ENCODE measurements at places on chromosomes 12 and 14.

DNA sequence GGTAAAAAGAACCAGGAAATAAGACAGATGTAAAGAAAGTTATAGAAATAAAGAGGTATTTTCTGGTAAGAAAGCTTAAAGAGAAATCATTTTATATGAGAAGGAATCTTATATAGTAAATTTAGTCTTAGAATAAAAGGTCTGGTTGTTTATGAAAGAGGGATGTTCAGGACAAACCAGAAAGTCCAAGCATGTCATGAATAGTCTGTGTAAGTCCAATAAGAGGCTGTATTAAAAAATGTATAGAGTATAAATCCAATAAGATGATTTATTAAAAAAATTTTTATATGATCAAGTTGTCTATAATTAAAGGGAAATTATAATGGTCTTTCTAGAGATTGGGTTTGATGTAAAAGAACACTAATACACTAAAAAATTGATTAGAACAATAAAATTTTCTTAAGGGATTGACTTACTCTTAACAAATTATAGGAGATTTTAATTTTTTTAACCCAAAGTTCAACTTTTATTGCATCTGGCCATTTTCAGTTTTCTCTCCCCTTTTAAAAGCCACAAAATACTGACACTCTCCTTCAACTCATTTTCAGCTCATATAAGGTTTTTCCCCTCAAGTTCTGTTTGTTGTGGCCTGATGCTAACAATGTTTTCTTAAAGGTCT is 35.1 kb downstream of the ST8SIA1 start:
- H3K4me1 ChIP-seq, result no peaks in the 10 kb centered on the region
- H3K4me3 ChIP-seq, result no peak overlapping the region
- no peak overlapping the region for H3K27ac ChIP-seq
- H3K36me3 ChIP-seq, result no peaks in the 10 kb centered on the region
- no peak for DNase-seq
- H3K27me3 ChIP-seq, result no peaks in the 10 kb centered on the region

GRCh38 chr12:66960006-66960405 is 281.1 kb upstream of the GRIP1 start:
- H3K36me3 ChIP-seq, result peaks cover 2% of the 10 kb centered on the region
- H3K4me3 ChIP-seq, result no peak overlapping the region
- no peak overlapping the region for H3K27ac ChIP-seq
- H3K27me3 ChIP-seq, result peaks cover 7% of the 10 kb centered on the region
- no peak for DNase-seq

DNA sequence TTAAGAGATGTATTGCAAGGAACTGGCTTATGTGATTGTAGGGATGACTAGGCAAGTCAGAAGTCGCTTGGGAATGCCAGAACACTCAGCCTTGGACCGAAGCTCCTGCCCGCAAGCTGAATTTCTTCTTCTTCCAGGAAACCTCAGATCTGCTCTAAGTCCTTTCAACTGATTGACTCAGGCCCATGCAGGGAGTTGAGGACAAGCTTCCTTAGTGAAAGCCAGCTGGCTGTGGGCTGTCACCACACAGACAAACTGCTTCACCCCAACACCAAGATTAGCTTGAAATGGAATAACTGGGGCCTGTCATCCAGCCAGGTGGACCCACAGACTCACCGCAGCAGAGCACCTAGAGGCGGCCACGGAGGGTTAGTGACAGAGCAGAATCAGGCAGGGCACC is 24.7 kb downstream of the BDKRB2 start:
- no peak for DNase-seq
- H3K4me3 ChIP-seq, result no peak overlapping the region
- H3K27ac ChIP-seq, result no peak overlapping the region
- H3K36me3 ChIP-seq, result no peaks in the 10 kb centered on the region

DNA sequence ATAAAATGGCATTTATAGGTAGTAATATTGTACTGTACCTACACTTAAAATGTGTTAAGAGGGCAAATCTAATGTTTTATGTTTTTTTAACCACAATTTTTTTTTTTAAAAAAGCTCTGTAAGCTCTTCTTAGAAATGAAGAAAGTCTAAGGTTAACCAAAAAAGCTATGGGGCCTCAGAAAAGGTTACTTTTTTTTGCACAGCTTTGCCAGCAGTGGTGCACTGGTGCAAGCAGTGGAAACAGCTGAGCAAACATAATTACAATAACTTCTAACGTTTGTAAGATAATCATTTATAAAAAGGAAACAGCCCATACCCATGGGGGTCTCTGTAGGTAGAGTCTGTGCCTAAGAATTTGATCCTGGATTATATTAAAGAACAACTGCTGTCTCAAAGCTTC is 85.1 kb upstream of the NID2 start:
- H3K27ac ChIP-seq, result no peak overlapping the region
- H3K4me3 ChIP-seq, result no peak overlapping the region
- DNase-seq, result no peak
- H3K27me3 ChIP-seq, result peaks cover 11% of the 10 kb centered on the region
- peaks cover 2% of the 10 kb centered on the region for H3K36me3 ChIP-seq

DNA sequence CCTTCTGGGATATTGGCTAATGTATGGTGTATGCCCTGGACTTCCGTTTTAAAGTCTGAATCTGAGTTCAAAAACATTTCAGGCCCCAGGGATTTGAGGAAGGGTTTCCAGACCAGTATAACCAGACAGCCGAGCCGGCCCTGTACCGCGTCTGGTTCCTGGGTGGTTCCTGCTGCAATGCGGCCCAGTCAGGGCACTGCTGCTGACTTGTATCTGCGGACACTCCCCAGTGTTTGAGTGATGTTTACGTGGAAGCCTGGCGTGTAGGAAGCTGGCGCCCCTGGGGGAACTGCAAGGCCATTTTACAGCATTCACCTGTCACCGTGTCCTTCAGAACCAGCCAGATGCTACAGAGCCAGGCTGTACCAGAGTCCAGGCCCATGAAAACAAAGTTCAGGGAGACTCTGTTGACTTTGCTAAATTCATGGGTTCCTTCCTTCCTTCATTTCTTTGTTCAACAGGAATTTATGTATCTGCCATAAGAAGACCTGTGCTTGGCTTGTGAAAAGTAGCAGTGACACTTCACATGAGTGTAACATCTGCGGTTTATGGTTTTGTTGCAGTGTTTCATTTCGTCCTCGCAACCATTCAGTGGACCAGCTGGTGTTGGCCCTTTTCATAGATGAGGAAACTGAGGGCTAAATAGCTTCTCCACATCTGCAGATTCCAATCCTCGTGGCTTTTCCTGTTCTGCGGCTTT is 16.8 kb downstream of the EML1 start:
- H3K4me3 ChIP-seq, result no peak overlapping the region
- DNase-seq, result no peak
- H3K27me3 ChIP-seq, result peaks cover 43% of the 10 kb centered on the region
- H3K4me1 ChIP-seq, result no peaks in the 10 kb centered on the region

DNA sequence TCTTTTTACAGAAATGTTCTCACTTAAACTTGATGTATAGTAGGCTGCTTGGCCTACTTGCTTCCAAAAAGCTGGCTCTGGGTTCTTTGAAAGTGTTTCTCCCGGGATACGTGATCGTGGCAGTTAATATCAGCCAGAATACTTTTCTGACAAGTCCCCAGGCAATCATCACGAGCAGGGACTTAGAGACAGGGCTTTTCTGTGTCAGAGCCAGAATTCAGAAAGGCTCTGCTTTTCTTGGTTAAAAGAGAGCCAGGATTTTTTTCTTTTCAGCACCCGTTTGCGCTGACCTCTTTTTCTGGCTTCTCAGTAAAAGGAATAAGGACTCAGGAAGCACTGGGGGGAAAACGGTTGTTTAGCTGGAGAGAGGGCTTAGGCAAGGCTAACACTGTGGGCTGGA is 57.8 kb upstream of the ARHGAP5 start:
- H3K27me3 ChIP-seq, result peaks cover 4% of the 10 kb centered on the region
- no peak overlapping the region for H3K4me3 ChIP-seq
- no peaks in the 10 kb centered on the region for H3K36me3 ChIP-seq

- no peak overlapping the region for H3K4me3 ChIP-seq
- no peaks in the 10 kb centered on the region for H3K4me1 ChIP-seq
- no peaks in the 10 kb centered on the region for H3K36me3 ChIP-seq
- H3K27me3 ChIP-seq, result peaks cover 9% of the 10 kb centered on the region
- DNase-seq, result no peak
Observed at GRCh38 chr14:94427016-94427613, 25.5 kb downstream of the SERPINA11 start.

DNA sequence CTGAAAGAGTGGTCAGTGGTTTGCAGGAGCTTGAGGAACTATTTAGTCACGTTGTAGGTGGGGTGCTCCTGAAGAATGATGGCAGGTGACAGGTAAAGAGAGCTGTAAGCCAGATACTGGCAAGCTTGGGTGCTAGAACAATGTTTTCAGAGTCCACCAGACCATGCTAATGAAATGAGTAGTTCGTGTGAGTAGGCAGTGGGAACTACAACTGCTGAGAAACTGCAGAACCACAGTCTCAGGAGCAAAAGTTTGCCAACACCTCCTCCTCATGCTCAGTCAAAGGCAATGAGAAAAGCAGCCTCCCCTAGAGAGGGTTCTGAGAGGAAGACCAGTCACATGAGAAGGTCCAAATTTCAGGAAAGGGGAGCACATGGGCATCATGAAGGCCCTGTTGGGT is 91.3 kb downstream of the PRKD1 start:
- H3K27me3 ChIP-seq, result no peaks in the 10 kb centered on the region
- H3K36me3 ChIP-seq, result no peaks in the 10 kb centered on the region
- DNase-seq, result no peak
- H3K27ac ChIP-seq, result no peak overlapping the region
- H3K4me1 ChIP-seq, result no peaks in the 10 kb centered on the region

DNA sequence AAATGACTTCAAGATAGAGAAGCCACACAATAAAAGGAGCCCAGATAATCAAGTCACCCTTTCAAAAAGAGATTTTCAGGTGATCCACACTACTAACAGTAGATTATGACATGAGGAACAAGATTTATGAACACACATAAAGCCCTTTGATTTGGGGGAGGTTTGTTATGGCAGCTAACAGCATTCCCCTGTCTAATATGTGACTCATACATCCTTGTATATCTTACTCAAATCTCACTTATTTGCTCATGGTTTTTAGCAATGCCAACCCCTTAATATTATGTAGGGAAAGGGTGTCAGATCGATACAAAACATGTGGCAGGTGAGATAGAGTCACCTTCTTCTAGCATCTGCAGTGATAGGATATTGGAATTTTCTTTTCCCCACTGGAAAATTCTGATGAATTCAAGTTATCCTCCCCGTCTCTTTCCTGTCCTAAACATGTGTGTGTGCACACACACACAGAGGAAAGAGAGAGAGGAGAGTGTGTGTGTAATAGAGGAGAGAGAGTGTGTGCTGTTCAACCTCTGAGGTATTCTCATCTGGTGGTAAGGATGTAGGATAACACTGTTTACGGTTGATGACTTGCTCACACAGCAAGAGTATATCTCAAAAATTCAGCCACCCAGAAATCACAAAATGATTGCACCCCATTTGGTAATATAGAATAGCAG is 319.9 kb downstream of the KCNC2 start:
- H3K36me3 ChIP-seq, result no peaks in the 10 kb centered on the region
- no peaks in the 10 kb centered on the region for H3K27me3 ChIP-seq
- DNase-seq, result no peak
- no peak overlapping the region for H3K4me3 ChIP-seq
- H3K27ac ChIP-seq, result no peak overlapping the region

- no peaks in the 10 kb centered on the region for H3K4me1 ChIP-seq
- H3K4me3 ChIP-seq, result no peak overlapping the region
- H3K36me3 ChIP-seq, result no peaks in the 10 kb centered on the region
- no peaks in the 10 kb centered on the region for H3K27me3 ChIP-seq
- no peak overlapping the region for H3K27ac ChIP-seq
Observed at GRCh38 chr12:33427071-33427470, 12.5 kb downstream of the SYT10 start.

DNA sequence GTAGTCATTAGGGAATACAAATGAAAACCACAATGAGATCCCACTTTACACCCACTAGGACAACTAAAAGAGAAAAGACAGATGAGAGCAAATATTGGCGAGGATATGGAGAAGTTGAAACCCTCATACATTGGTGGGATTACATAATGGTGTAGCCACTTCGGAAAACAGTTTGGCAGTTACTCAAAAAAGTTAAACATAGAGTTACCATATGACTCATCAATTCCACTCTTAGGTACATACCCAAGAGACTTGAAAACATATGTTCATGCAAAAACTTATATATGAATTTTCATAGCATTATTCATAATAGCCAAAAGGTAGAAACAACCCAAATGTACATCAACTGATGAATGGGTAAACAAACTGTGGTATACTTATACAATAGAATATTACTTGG is 27.1 kb downstream of the ALDH1L2 start:
- peaks cover 9% of the 10 kb centered on the region for H3K36me3 ChIP-seq
- H3K27ac ChIP-seq, result no peak overlapping the region

- H3K27ac ChIP-seq, result peak overlapping the region; percentile 74
- H3K27me3 ChIP-seq, result peaks cover 10% of the 10 kb centered on the region
- H3K4me3 ChIP-seq, result peak overlapping the region; percentile 78
Observed at GRCh38 chr12:48351022-48351708, 446 bp upstream of the ZNF641 start.

DNA sequence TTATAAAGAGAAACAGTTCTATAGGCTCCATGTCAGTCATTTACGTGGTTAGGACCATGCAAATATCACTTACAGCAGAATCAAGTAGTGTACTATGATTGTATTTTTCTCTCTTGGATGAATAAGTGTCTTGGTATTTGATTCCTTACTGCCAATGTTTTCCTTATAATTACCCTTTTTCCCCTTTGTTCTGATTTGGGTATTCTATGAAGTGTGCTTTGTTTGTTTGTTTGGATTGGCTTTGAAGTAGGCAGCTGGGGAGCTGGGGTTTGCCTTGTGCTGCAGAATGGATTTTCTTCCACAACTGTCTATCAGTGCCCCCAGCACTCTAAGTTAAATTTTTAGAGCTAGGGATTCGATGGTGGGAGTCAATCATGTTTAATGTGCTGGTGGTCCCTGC is 12.4 kb downstream of the TMEM120B start:
- H3K4me1 ChIP-seq, result no peaks in the 10 kb centered on the region
- no peaks in the 10 kb centered on the region for H3K27me3 ChIP-seq
- peaks cover 4% of the 10 kb centered on the region for H3K36me3 ChIP-seq
- H3K4me3 ChIP-seq, result no peak overlapping the region

- H3K4me3 ChIP-seq, result no peak overlapping the region
- peaks cover 5% of the 10 kb centered on the region for H3K27me3 ChIP-seq
- no peaks in the 10 kb centered on the region for H3K36me3 ChIP-seq
- H3K4me1 ChIP-seq, result no peaks in the 10 kb centered on the region
- no peak for DNase-seq
- no peak overlapping the region for H3K27ac ChIP-seq
Observed at GRCh38 chr14:101276309-101277091, 284.8 kb upstream of the DIO3 start.

DNA sequence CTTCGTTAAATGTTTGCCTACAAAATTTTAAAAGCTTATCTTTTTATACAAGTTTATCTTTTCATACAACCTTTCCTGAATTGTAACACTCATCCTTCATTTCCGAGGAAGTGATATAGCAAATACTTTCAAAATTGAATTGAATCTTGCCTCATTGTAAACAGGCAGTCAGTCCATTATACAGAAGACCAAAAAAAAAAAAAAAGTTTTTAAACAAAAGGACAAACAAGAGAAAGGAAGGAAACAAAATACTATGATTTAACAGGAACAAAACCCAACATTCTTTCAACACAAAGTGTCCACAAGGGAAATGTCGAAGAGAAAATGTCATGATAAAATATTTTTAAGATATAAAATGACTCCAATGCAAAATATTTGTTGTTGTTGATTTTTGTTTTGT is 8.5 kb downstream of the ATF7 start:
- peaks cover 20% of the 10 kb centered on the region for H3K36me3 ChIP-seq
- peak overlapping the region; percentile 63 for H3K4me3 ChIP-seq
- peaks cover 30% of the 10 kb centered on the region for H3K4me1 ChIP-seq
- H3K27ac ChIP-seq, result peak overlapping the region; percentile 78
- H3K27me3 ChIP-seq, result no peaks in the 10 kb centered on the region
